ENCODE measurements at places on chromosomes 13 and 19.

- peak; percentile 11 for DNase-seq
Measured at GRCh38 chr13:99484473-99484872, 16.8 kb upstream of the TM9SF2 start.

DNA sequence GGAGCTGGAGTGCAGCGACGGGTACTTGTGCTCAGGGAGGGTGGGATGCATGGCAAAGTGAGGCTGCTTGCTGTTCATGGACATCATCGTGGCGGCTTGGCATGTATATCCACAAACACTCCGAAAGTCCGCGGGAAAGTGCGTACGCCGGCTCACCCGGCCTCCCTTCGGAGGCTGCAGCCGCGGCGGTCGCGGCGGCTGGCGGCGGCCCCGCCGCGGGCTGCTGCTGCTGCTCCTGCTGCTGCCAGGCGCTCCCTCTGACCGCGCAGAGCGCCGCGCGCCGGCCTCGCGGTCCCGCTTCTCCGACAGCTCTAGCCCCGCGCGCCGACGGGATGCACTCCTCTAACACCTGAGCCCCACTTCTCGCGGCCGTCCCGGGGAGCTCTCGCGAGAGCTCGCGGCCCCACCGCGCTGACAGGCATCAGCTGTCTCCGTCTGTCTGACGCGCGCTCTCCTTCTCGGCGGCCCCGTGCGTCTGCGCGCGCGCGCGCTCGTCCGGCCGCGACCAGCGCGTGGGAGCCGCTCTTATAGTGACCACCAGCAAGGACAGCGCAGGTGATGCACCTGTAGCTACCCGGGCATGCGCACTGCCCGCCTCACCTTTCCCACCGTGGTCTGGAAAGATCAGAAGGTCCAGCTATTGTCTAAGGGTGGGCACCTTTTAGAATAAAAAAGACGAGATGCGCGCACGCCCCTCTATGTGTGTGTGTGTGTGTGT, at the start of gene POU4F1:
POU4F1 (minus strand) TSS at position 313 of the 718 bp plus-strand sequence; CDS start at position 87, 226 bp downstream.
- peak; percentile 88 for DNase-seq

- DNase-seq: no peak
Measured at GRCh38 chr13:47638627-47639026, 362.4 kb downstream of the SUCLA2 start.

DNA sequence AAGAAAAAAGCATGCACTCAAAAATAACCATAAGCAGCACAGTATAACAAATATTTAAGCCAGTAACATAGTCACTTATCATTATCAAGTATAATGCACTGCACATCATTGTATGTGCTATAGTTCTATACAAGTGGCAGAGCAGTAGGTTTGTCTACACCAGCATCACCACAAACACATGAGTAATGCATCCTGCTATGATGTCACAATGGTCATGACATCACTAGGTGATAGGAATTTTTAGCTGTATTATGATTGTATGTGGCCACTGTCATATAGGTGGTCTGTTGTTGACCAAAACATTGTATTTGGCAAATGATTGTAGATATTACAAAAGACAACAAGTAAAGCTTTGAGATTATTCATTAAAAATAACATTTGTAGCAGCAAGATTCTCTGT, 860.7 kb upstream of the GPC6 start:
- DNase-seq: no peak

DNA sequence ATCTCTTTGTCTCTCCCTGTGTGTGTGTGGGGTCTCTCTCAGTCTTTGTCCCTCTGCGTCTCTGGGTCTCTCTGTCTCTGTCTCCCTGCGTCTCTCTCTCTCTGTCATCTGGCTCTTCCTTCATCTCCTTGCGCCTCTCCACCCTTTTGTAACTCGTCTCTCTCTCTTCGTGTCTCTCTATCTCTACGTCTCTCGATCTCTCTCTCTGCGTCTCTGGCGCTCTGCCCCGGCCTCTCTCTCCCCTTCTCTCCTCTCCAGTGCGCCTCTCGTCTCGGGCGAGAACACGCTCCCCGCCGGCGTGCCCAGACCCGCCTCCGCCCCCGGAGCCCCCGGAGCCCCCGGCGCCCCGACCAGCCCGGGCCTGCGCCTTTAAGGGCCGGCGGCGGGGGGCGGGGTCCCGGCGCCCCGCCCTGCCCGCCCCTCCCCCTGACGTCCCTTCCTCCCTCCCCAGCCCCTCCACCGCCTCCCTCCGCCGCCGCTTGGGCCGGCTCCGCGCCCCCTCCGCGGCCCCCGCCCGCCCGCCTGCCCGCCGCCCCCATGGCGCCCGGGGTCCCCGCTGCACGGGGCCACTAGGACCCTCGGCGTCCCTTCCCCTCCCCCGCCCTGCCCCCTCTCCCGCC, at the start of gene MARK4:
MARK4 (plus strand) TSS at position 440 of the 620 bp plus-strand sequence. CDS start 318 bp downstream, outside the sequence.
- DNase-seq: peak; percentile 73

DNA sequence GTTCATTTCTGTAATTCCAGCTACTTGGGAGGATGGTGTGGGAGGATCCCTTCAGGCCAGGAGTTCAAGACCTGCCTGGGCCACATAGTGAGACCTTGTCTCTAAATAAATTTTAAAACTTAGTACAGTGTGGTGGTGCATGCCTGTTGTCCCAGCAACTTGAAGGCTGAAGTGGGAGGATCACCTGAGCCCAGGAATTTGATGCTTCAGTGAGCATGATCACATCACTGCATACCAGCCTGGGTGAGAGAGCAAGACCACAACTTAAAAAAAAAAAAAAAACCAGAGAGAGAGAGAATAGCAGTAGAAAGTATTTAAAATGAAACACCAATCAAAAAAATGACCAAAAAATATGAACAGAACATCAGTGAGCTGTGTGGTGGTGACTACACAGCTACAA, 7.1 kb upstream of the ZNF823 start:
- no peak for DNase-seq

GRCh38 chr19:8675066-8675465, 23.5 kb downstream of the ACTL9 start:
- DNase-seq: no peak

DNA sequence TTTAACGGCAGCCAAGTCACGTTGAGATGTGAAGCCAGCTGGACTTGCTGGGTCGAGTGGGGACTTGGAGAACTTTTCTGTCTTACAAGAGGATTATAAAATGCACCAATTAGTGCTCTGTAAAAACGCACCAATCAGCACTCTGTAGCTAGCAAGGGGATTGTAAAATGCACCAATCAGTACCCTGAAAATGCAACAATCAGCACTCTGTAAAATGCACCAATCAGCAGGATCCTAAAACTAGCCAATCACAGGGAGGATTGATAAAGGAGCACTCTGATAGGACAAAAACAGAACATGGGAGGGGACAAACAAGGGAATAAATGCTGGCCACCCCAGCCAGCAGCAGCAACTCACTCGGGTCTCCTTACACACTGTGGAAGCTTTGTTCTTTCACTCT, 337.6 kb upstream of the SLITRK5 start:
- no peak for DNase-seq

GRCh38 chr19:49151267-49152118, 3.7 kb downstream of the HRC start:
- DNase-seq: no peak

DNA sequence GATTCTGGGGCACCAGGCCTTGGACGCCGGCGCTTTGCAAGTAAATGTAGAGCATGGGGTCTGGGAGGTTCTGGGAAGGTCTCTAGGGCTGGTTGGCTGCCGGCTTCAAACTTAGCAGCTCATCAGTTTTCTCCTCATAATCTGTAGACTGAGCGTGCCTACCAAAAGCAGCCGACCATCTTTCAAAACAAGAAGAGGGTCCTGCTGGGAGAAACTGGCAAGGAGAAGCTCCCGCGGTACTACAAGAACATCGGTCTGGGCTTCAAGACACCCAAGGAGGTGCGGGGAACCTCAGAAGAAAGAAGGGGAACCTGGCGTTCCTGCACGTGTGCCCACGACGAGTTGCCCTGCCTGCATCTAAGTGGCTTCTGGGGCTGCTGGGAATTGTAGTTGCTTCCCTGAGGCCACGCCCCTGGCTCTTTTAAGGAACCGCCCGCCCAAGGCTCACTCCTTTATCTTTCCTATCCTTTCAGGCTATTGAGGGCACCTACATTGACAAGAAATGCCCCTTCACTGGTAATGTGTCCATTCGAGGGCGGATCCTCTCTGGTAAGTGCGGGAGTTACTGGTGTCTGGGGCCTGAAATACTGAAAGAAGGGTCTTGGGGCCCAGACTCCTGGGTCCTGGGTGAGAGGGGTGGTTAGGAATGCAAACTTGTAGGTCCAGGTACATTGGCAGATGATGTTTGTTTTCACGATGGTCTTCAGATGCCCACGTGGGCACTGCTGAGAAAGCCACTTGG, 984 bp downstream of the RPS11 start:
- peak; percentile 88 for DNase-seq

- DNase-seq: no peak
Measured at GRCh38 chr13:43797869-43798268, 11.1 kb upstream of the ENOX1 start.

GRCh38 chr13:24148414-24149235, 11.9 kb upstream of the SPATA13 start:
- DNase-seq: no peak

DNA sequence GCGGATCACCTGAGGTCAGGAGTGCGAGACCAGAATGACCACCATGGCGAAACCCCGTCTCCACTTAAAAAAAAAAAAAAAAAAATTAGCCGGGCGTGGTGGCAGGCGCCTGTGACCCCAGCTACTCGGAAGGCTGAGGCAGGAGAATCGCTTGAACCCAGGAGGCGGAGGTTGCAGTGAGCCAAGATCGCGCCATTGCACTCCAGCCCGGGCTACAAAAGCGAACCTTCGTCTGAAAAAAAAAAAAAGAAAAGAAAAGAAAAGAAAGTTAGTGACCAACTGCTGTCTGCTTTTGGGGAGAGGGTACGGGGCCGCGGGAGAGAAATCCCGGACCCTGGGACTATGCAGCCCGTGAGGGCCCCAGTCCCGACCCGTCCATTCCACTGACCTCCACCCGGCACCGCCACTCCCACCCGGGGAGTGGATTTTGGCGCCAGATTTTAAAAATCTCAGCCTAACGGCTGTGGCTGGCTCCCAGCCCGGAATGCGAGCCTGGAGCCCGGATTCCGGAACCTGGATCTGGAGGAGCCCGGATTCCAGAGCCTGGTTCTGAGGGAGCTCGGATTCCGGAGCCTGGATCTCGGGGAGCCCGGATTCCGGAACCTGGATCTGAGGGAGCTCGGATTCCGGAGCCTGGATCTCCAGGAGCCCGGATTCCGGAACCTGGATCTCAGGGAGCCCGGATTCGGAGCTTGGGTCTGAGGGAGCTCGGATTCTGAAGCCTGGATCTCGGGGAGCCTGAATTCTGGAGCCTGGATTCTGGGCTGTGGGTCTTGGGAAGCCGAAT, 6.1 kb upstream of the LMNB2 start:
- DNase-seq: no peak

- no peak for DNase-seq
Measured at GRCh38 chr19:17095141-17095919, 19.8 kb downstream of the MYO9B start.

Measured in erythroblast (primary cell).